ENCODE measurements at places on chromosomes 3 and 15. TPM values are rescaled to one million over a fixed set of nuclear protein-coding genes. Genes with fewer than 3 reads are reported as not detected.
A peak's percentile ranks its signal among the peaks of the same experiment; 100 is the strongest.

DNA sequence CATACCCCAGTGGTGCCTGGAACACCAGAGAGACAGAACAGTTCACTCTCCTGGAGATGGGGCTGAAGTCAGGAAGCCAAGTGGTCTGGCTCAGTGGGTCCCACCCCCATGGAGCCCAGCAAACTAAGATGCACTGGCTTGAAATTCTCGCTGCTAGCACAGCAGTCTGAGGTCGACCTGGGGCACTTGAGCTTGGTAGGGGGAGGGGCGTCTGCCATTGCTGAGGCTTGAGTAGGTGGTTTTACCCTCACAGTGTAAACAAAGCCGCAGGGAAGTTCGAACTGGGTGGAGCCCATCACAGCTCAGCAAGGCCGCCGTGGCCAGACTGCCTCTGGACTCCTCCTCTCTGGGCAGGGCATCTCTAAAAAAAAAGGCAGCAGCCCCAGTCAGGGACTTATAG is 272.0 kb downstream of the KLF13 start:
- DNase-seq, result no peak
- no peak overlapping the region for H3K4me3 ChIP-seq
- no peaks in the 10 kb centered on the region for H3K4me1 ChIP-seq
- H3K27me3 ChIP-seq, result peaks cover 4% of the 10 kb centered on the region

DNA sequence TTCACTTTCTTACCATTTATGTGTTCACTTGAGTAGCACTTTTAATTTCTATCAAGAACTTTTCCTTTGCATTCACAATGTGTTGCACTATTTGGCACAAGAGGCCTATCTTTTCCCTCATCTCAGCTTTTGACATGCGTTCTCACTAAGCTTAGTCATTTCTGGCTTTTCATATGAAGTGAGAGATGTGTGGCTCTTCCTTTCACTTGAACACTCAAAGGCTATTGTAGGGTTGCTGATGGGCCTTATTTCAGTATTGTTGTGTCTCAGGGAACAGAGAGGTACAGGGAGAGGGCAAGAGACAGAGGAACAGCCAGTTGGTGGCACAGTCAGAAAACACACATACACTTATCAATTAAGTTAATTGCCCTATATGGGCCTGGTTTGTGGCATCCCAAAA is 127.4 kb upstream of the MLF1 start:
- no peak overlapping the region for H3K27ac ChIP-seq
- H3K27me3 ChIP-seq, result no peaks in the 10 kb centered on the region
- H3K4me1 ChIP-seq, result no peaks in the 10 kb centered on the region
- no peak overlapping the region for H3K4me3 ChIP-seq

DNA sequence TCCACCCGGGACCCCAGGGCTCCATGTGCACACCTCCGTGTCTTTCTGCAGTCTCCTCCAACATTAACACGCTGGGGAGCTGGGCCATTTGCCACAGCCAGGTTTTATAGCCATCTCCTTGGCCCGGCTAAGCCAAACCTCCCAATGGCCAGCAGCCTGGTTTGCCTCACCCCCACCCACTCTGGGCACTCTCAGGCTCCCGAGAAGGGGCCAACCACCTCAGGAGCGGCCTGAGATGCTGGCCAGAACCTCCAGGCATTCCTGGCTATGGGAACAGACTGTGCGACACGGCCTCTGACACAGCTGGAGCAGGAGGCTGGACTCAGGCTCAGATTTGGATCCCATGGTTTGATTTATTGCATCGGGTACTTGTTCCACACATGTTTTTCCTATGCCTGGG is 289.7 kb downstream of the RPLP1 start:
- no peak overlapping the region for H3K4me3 ChIP-seq
- H3K4me1 ChIP-seq, result no peaks in the 10 kb centered on the region
- H3K36me3 ChIP-seq, result no peaks in the 10 kb centered on the region
- no peak overlapping the region for H3K27ac ChIP-seq

DNA sequence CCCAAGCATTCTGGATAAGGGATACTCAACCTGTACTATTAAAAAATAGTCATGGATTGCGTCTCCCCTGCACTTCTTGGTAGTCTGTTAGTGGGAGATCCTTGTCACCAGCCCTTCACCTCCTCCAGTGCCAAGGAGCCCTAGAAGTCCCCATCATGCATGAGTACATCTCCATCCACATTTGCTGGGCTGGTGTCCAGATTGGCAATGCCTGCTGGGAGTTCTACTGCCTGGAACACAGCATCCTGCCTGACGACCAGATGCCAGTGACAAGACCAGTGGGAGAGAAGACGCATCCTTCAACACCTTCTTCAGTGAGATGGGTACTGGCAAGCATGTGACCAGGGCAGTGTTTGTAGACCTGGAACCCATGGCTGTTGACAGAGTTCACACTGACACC is 85.7 kb downstream of the ADAMTSL3 start:
- H3K36me3 ChIP-seq, result no peaks in the 10 kb centered on the region
- H3K4me1 ChIP-seq, result no peaks in the 10 kb centered on the region
- no peaks in the 10 kb centered on the region for H3K27me3 ChIP-seq
- H3K27ac ChIP-seq, result no peak overlapping the region

DNA sequence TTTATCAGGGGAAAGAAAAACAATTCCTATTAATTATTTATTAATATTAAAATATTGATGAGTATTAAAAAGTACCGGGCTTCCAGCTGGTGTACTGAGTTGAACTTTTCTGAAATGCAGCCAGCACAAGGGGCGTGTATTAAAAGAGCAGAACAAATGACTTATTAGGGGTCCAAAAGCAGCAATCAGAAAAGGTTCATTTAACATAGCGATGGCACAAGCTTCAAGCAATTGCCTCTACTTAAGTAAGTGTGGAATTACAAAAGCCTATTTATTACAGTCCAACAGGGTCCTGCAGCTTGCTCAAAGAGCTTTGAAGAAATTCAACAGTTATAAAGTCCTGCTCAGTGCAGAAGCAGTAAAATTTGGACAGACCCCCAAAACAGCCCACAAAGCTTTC is 285.6 kb downstream of the EPHA3 start:
- H3K4me1 ChIP-seq, result no peaks in the 10 kb centered on the region
- no peaks in the 10 kb centered on the region for H3K27me3 ChIP-seq
- no peak overlapping the region for H3K27ac ChIP-seq
- no peak overlapping the region for H3K4me3 ChIP-seq

- H3K36me3 ChIP-seq, result no peaks in the 10 kb centered on the region
- DNase-seq, result no peak
- H3K27ac ChIP-seq, result no peak overlapping the region
- no peaks in the 10 kb centered on the region for H3K4me1 ChIP-seq
- H3K27me3 ChIP-seq, result no peaks in the 10 kb centered on the region
Observed at GRCh38 chr3:30263238-30263924, 343.0 kb upstream of the TGFBR2 start.

- H3K4me3 ChIP-seq, result no peak overlapping the region
- peaks cover 47% of the 10 kb centered on the region for H3K27me3 ChIP-seq
- no peaks in the 10 kb centered on the region for H3K4me1 ChIP-seq
- H3K27ac ChIP-seq, result no peak overlapping the region
- DNase-seq, result no peak
Observed at GRCh38 chr15:88649753-88650551, 11.1 kb downstream of the ISG20 start.

DNA sequence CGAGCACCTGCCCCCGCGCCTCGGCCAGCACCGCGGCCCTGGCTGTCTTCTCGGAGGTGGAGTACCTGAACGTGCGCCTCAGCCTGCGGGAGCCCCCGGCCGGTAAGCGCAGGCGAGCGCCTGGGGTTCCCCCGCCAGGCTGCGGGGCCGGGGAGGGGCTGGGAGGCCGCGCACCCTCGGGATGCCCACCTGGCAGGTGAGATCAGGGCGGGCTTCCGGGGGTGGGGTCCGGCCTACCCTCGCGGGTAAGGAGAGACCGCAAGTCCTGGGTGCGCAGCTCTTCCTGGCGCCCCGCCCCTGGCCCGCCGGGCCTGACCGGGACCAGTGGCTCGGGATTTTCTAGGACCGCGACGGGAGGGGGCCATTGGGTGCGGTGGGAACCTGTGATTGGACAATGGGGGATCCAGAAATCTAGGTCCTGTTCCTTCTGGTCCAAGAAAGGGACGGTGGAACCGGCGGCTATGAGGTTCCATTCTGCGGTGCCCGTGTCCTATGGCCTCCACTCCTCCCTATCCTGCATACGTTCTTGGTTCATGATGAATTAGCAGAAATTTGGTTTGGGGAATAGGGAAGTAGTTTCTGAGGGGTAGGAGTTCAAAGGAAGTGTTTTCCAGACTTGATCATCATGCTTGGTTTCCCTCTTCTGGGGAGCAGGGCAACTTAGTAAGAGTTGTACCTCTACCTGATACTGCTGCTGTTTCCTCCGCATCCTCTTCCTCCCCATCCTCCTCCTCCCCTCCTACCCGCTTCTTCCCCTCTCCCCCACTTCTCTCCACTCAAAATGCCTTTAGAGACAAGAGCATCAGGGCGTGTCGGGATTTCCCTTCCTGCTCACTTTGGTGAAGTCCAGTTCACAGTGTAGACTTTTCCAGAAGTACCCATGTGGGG is 808 bp downstream of the ARRDC4 start:
- no peaks in the 10 kb centered on the region for H3K27me3 ChIP-seq
- peak; percentile 23 for DNase-seq

DNA sequence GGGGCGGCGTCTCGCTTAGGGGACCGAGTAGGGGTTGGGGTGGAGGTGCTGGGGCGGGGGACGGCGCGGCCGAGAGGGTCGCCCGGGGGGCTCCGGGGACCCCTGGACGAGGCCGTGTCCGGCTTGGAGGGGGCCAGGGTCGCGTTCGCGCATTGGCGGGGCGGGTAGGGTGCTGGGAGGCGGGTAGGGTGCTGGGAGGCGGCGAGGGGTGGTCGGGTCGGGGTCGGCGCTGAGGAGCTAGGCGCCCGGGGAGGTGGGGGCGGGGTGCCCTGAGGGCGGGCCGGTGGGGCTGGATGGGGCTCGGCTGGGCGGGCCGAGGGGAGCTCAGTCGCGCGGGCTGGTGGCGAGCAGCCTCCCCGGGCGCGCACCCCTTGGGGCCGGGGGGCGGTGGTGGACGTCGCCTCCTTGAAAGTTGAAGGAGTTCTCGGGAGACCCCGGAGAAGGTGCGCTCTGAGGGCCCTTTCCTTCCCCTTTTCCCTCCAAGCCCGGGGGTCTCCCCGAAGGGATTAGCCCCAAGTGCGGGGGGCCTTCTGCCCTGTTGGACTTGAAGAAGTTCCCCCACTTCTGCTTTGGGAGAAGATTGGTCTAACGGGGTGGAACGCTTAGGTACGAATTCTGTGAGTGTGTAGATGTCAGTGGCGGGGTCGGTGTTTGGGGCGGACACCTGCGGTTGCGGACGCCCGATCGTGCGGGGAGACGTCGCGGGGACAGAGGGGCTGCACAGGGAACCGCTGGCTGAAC is 543 bp downstream of the MEF2A start:
- peak overlapping the region; percentile 84 for H3K4me3 ChIP-seq
- no peaks in the 10 kb centered on the region for H3K36me3 ChIP-seq
- peaks cover 16% of the 10 kb centered on the region for H3K4me1 ChIP-seq
- H3K27me3 ChIP-seq, result peaks cover 4% of the 10 kb centered on the region
- DNase-seq, result peak; percentile 61

- H3K27me3 ChIP-seq, result no peaks in the 10 kb centered on the region
- H3K4me3 ChIP-seq, result no peak overlapping the region
- H3K27ac ChIP-seq, result no peak overlapping the region
- no peak for DNase-seq
- no peaks in the 10 kb centered on the region for H3K4me1 ChIP-seq
Observed at GRCh38 chr3:66778107-66778506, 220.0 kb upstream of the KBTBD8 start.

GRCh38 chr3:72699631-72700030 is 148.6 kb downstream of the SHQ1 start:
- H3K4me3 ChIP-seq, result no peak overlapping the region
- no peaks in the 10 kb centered on the region for H3K4me1 ChIP-seq
- H3K36me3 ChIP-seq, result no peaks in the 10 kb centered on the region

GRCh38 chr3:195565716-195566115 is 18.0 kb downstream of the APOD start:
- peaks cover 8% of the 10 kb centered on the region for H3K4me1 ChIP-seq
- no peak overlapping the region for H3K4me3 ChIP-seq
- peaks cover 2% of the 10 kb centered on the region for H3K27me3 ChIP-seq

GRCh38 chr3:113597596-113598354 is 65.4 kb downstream of the SIDT1 start:
- H3K27me3 ChIP-seq, result no peaks in the 10 kb centered on the region
- no peak overlapping the region for H3K27ac ChIP-seq
- DNase-seq, result no peak
- H3K36me3 ChIP-seq, result no peaks in the 10 kb centered on the region
- H3K4me3 ChIP-seq, result no peak overlapping the region
- no peaks in the 10 kb centered on the region for H3K4me1 ChIP-seq

DNA sequence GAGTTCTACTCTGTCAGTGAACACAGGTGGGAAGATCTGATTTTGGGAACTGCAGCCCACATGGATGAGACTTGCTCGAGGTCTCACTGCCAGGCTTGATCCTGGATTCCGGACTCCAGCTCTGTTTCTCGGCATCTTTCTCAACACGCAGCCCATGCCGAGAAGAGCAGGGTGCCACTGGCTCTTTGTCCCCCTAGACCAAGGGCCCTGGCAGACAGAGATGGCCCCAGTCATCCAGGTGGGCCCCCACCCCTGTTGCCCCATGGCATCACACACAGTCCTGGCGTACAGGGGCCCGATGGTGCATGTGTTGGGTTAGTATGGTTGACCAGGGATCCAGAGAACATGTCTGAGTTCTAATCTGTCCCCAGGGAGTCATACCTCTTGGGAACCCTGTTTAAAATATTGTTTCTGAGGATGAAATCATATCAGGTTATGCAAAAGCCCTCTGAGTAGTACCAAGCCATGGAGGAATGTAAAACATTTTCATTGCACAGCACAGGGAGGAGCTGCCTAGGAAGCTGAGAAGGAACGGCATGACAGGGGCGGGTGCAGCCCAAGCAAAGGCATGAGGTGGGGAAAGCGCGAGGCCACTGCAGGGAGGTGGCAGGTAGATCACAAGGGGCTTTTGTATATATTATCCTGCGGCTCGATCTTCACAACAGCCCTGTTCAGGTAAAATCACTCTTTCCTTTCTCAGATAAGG is 320.6 kb downstream of the UACA start:
- no peaks in the 10 kb centered on the region for H3K36me3 ChIP-seq
- no peaks in the 10 kb centered on the region for H3K27me3 ChIP-seq
- H3K4me3 ChIP-seq, result no peak overlapping the region
- DNase-seq, result no peak
- H3K27ac ChIP-seq, result no peak overlapping the region

DNA sequence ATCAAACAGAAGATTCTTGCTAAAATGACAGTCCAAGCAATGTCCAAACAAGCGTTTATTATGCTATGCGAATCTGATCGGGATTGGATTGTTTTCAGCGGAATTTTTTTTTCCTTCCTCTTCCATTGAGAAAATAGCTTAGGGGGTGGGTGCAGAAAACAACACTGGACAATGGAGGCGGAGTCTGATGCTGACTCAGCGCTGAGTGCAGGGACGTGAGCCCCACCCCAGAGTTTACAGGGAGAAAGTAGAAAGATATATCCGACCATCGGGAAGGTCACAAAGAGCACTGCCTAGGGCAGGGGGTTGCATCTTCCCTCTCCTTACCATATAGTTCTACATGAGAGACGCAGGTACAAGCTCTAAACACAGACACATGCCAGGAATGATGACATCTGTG is 117.0 kb downstream of the FOXP1 start:
- no peaks in the 10 kb centered on the region for H3K36me3 ChIP-seq
- no peaks in the 10 kb centered on the region for H3K27me3 ChIP-seq
- H3K27ac ChIP-seq, result 0 out of 3 replicates have a peak overlapping the region, but pooled peaks have one; percentile 1
- H3K4me3 ChIP-seq, result no peak overlapping the region
- H3K4me1 ChIP-seq, result peaks cover 16% of the 10 kb centered on the region

The PGBD4 gene
- total RNA-seq, result 2.2 TPM

The CCDC54 gene
- not detected for total RNA-seq

The MKRN3 gene
- total RNA-seq, result 26.2 TPM

The HGD gene
- 0.51 TPM for total RNA-seq

The CTDSPL gene
- 17.9 TPM for total RNA-seq
